ENCODE measurements at places on chromosomes 6 and 20.

DNA sequence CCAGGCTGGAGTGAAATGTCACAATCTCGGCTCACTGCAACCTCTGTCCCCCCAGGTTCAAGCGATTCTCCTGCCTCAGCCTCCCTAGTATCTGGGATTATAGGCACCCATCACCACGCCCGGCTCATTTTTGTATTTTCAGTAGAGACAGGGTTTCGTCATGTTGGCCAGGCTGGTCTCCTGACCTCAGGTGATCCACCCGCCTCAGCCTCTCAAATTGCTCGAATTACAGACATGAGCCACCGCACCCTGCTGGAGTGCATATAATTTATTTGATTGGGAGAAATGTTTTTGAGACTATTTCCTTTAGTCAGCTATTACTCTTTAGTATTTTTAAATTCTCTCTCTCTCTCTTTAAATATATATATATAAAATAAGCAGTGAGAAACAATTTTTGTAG lies 29.8 kb downstream of the FAM83B start:
- no peak for DNase-seq

DNA sequence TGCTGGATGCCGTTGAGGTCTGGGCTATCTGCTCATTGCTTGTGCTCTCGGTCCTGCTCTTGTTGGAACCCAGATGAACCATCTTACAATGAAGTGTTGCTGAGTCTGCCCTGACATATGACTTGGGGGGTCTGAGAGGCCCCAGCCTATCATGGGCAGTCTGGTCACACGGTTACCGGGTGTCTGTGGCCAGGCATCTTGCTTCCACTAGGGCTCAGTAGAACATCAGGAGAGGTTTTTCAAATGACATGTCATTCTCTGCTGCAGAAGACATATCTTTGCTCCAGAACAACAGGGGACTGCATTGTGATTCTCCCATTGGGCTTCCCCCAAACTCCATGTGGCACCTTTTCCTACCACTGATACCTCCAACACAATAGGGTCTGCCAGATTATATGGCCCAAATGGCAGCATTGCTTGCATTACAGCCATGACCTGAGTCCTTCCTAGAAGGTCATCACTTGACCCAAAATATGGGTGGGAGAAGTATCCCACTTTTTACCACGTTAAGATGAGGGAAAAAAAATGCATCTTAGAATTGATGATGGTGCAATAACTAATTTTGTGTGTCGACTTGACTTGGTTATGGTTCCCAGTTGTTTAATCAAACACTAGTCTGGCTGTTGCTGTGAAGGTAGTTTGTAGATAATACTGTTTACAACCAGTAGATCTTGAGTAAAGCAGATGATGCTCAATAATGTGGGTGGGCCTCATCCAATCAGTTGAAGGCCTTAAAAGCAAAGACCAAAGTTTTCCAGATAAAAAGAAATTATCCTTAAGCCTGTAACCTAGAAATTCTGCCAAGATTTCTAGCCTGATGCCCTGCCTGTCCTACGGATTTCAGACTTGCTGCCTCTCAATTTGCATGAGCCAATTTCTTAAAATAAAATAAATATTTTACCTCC lies 241.0 kb downstream of the QKI start:
- DNase-seq, result no peak

GRCh38 chr20:62774762-62775161 lies 21.5 kb upstream of the MRGBP start:
- no peak for DNase-seq

- DNase-seq, result no peak
These were observed 866.5 kb downstream of the KIF16B start for GRCh38 chr20:15706719-15707118.

DNA sequence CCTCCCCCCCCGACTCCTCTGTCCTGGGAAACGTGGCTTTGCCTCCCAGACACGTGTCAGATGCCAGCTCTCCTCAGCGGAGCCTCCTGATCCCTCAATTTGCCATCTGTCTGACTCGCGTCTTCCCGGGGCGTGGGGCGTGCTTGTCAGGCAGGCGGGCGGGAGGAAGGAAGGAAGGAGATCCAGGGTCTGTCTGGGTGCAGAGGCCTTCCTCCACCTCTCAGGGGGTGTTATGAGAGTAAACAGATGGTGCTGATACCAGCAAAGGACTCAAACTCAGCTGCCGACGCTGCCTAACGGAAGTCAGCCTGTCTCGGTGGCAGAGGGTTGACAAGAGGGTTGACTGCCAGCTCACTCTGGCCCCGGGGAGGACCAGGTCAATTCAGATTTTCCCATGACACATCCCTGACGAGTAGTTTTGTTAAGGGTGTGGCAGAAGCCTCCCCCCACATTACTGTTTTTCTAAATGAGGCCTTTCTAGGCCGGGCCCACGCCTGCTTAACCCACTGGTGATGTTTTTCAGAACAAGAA lies 17.0 kb downstream of the UQCC2 start:
- DNase-seq, result peak; percentile 62

GRCh38 chr6:168160506-168161370 lies 81.7 kb upstream of the FRMD1 start:
- DNase-seq, result no peak

DNA sequence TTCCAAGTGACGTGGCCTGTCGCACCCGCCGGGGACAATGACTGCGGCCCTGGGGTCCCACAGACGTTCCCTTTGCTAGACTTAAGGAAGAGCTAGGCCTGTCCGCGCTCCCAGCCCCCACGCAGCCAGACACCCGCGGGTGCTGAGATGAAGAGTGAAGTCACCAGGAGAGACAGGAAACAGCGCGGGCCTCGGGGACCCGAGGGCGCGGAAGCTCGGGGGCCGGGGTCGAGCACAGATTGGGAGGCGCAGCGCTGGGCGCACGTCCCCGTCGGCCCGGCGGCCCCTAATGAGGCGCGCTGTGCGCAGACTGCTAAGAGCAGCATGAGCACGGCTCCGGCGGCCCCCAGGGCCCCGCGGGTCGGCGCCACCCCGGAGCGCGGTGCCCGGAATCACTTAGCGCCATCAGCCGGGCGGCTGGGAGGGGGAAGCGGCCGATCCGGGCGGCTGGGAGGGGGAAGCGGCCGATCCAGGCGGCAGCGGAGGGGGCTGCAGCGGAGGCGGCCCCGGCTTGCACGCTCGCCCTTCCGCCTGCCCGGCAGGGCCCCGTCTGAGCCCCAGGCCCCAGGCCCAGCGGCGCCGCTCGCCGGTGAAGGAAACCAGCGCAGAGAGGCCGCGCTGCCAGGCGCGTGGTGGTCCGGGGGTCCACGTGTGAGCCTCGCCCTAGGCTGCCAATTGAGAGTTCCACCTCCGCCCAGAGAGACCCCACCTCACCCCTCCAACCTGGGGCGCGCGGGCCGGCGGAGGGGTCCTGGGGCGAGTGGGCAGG lies 8.3 kb upstream of the AVP start:
- DNase-seq, result no peak

DNA sequence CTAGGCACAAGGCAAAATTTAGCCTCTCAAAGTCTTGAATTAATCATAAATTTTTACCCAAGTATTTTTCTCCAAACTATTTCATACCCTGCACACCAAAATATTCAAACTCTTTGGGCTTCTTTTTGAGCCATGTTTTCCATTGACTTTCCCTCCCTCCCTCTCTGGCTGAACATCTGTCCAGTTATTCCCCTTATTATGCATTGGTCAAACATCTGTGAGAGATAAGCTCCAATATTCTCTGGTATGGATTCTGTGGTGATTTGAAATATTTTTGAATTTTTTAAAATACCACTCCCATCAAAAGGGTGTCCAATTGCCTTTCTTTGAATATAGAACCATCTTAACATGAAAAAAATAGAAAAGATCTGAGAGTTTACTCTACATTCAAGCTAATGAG lies 244.2 kb downstream of the RFPL4B start:
- DNase-seq, result no peak

- no peak for DNase-seq
These were observed 238.7 kb downstream of the BMP7 start for GRCh38 chr20:57027777-57028176.

DNA sequence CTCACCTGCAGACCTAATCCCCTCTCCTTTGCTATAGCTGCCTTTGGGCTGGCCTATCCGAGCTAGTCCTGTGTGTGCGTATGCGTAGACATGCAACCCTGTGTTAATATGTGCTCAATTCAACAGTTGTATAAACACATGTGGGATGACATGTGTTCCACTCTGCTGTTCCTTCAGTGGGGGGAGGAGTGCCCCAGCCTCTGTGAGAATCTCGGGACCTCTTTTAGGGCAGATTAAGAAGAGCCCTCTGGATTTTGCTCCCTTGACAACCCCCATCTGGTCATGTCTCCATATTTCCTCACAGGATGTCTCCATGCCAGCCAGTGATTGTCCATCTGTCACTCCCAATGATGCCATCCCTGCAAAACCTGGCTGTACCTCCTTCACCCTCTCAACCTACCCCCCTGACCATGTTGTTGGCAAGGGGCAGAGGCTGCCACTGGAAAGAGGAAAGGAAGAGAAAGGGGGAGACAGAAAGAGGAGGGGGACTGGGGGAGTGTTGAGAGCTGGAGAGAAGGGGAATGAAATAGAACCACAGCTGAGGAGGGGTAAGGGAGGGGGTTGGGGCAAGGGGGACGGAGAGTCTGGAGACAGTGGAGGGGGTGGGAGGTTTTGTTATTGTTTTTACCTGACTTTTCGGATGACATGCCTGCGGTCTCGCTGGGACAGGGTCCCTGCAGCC lies 417 bp downstream of the PRRT1 start:
- DNase-seq, result no peak

DNA sequence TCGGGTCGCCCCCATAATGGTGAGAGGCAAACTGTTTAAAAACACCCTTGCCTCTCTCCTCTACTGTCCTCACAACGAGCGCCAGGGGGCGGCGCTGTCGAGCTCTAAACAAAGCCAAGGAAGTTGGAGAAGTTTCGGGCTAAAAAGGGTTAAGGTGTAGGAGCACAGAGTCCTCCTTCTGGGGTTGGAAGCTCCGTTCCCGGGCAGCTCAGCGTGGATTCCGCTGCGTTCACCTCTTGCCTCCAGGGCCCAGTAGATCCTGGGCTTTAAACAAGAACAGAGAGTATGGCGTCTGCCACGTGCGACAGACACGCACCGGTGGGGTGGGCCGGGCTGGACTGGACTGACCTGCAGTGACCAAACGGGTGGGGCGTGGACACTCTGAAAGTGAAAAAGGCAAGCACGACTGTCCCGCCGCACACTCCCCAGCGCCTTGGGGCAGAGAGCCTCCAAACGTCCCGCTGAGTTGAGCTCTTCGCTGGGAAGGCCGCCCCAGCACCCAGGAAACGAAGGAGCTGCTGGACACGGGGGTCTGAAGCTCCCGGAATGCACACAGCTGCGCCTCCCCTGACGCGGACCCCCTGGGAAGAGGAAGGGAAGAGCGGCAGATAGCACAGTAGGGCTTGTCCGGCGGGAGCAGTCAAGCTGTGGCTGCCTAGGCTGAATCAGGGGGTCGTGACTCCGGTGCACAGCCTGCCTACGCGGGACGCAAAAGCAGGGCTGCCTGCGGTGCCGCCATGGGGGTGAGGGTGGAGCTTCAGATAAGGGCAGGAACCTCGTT lies 1.6 kb upstream of the THBD start:
- peak; percentile 64 for DNase-seq

DNA sequence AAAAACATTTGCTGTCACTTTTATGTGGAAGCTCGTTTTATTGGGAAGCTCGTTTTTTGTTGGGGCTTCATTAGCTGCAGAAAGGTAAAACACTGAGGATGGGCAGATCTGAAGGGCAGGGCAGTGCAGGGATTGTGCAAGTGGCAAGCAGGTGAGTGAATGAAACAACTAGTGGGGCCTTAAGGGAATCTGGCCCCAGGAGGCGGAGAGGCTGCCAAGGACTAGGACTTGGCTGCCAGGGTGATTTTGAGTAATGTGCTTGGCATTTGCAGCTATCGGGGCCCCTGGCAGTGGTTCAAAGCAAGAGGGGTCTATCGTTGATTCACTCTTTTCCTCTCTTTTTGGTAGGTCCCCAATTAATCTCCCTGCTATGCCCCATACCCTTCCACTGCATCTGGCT lies 11.5 kb downstream of the IL22RA2 start:
- peak; percentile 3 for DNase-seq

DNA sequence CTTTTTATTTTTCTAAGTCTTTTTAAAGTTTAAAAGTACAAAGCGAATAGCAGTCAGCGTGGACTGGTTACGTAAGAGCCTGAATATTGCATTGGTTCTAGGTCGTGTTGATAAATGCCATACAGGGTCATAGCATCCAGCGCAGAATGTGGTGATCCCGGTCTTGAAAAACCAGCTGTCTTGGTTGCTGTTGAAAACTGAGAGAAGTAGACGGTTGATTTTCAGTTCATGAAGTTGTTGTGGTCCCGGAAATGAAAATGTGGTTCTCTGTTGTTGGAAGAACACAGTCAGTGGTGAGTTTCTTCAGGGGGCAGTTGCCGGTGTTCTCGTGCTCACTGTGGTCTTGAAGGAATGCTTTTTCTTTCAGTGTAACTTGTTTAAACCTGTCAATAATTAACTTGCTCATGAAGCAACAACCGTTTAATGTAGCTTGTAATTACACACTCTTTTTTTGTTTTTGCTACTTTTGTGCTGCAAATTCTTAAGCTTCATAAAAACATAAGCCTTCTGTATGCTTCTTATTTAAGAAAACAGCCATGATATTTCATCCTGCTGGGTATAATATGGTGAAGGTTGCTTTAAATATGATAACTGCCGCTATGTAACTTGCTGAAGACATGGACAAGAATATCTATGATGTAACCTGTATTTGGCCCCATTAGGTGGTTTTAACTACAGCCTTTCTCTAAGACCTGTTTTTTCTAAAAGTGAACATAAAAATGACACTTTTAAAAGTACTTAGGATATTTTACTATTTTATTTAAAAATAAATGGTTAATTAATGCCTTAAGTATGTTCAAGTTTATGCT lies 64.8 kb upstream of the KIF25 start:
- no peak for DNase-seq

DNA sequence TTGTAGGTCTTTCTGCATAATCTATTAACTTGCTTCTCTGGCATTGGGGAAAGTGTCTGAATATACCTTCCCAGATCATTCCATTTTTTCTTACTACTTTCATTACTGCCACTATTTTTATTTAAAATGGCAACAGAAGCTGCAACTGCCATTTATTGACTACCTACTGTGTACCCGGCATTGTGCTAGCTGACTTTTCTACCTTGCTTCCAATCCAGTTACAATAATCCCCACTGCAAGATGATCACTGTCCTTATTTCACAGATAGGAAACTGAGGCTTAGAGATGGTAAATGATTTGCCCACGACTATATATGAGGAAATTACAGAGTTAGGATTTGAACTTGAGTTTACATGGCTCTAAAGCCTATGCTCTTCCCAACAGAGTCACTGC lies 129.0 kb downstream of the MAP3K7 start:
- DNase-seq, result no peak

DNA sequence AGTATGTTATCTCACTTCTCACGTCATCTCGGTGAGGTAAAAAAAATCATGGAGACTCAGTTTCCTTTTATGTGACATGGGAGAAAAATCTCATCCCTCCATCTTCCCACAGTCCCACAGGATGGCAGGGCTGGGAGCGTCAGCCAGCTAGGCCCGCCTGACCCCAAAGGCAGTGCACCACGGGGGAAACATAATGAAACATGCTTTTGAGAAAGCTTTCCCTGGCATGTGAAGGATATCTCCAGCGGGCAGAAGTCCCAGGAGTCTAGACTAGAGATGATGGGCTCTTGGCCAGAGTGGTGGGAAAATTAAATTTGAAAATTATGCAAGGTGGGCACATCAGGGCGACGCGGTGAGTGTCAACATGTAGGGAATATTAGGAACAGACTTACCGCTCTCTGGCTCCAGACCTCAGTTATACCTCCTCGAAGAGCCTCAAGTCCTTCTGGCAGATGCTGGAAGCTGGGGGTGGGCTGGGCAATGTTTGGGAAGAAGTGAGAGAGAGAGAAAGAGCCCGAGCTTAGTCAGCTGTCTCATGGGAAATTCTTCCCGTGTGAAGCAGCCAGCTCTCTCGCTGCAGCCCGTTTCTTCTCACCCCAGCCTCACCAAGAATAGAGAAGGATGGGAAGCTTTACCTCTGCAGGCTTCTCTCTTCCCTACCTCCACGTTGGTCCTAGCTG lies 52.3 kb downstream of the MOCS1 start:
- DNase-seq, result peak; percentile 95

Data from fibroblast of lung (primary cell).